ENCODE measurements at places on chromosomes 5 and 9. TPM values are rescaled to one million over a fixed set of nuclear protein-coding genes. Genes with fewer than 3 reads are reported as not detected.

CORO2A gene
- 24.3 TPM for total RNA-seq

SPINK6 gene
- not detected for total RNA-seq

DNA sequence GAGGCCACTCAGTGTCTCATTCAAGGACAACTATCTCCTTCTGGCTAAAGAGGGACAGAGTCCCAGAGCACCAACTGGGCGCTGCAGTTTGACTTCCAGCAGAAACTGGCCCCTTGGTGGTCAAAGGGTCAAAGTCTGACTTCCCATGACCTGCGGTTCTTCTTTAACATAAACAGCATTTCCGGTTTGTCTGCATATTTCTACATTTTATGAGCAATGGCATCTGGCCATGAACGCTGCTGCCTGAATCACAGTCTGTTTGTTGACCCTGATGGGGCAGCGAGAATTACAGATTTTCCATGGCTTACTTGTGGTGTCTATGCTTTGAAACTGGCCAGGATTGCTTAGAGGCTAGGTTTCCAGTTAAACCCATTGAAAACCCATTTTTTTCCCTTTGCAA lies 1.3 kb downstream of the TNFSF15 start:
- peak; percentile 45 for DNase-seq
- H3K4me3 ChIP-seq, result peak overlapping the region; percentile 42
- no peaks in the 10 kb centered on the region for H3K27me3 ChIP-seq
- peaks cover 51% of the 10 kb centered on the region for H3K4me1 ChIP-seq
- peak overlapping the region; percentile 6 for H3K27ac ChIP-seq

GRCh38 chr5:55993731-55994494 lies 850 bp downstream of the IL6ST start:
- no peak for DNase-seq
- peak overlapping the region; percentile 93 for H3K4me3 ChIP-seq
- H3K27ac ChIP-seq, result peak overlapping the region; percentile 95
- H3K36me3 ChIP-seq, result peaks cover 25% of the 10 kb centered on the region
- no peaks in the 10 kb centered on the region for H3K27me3 ChIP-seq

DNA sequence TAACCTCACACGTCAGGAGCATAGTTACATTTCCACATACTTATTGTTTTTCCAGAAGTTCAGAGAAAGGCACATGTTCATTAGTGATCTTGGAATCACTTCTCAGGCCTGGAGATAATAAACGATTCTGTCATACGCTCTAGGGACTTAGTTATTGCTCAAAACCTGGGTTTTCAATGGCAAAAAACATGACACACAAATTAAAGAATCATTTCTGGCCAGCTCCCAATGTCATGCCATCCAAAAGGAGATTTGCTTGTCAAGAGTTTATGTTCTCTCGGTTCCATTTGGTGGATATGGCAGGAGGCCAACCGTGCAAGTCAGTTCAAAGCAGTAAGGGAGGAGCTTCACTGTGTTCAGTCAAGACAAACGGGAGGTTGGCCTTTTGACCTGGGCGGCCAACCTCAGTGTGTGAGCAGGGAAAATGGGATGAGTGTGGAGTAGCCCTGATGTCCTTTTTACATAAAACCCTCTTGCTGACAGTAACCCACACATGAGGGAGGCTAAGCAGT lies 123.4 kb downstream of the NXNL2 start:
- H3K27ac ChIP-seq, result no peak overlapping the region
- H3K4me1 ChIP-seq, result no peaks in the 10 kb centered on the region
- H3K36me3 ChIP-seq, result no peaks in the 10 kb centered on the region
- peaks cover 14% of the 10 kb centered on the region for H3K27me3 ChIP-seq
- no peak for DNase-seq

DNA sequence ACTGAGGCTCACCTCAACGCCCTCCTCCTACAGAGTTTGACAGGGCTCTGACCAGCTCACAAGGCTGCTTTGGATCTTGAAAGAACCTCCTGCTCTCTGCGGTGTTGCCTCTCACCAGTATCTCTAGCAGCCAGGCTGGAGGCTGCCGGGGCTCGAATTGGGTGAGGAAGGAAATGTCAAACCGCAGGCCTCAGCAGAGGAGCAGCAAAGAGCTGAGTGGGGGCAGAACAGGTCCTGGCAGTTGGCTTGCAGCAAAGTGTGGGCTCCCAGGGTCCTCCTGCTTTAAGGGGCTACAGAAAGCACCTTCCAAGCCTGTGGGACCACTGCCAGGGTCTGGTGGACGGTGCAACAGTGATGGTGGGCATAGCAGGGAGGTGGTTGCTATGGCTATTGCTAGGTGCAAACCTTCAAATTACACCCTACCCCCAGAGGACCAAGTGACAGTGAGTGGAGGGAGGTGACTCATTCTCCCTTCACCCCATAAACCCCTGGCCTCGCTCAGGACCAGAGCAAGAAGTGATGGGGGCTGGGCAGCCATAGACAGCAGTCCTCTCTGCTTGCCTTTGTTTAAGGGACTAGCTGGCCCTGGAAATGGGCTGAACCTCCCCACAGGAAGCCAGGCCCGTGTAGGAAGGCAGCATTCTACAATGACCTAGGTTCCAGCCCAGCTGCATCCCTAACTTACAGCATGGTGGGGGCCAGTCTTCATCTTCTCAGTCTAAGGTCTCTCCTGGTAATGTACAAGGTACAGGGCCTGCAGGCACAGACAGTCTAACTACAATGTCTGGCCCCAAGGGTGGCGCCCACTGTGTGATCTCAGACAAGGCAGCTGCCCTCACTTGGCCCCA lies 18.7 kb downstream of the LCP2 start:
- no peak for DNase-seq
- no peaks in the 10 kb centered on the region for H3K4me1 ChIP-seq
- no peak overlapping the region for H3K27ac ChIP-seq
- no peaks in the 10 kb centered on the region for H3K36me3 ChIP-seq
- peaks cover 73% of the 10 kb centered on the region for H3K27me3 ChIP-seq

- peaks cover 78% of the 10 kb centered on the region for H3K36me3 ChIP-seq
- H3K4me3 ChIP-seq, result peak overlapping the region; percentile 7
- no peaks in the 10 kb centered on the region for H3K27me3 ChIP-seq
- H3K27ac ChIP-seq, result peak overlapping the region; percentile 91
- no peak for DNase-seq
These were observed 31.0 kb downstream of the PCDHGC5 start for GRCh38 chr5:141519605-141520565.

- H3K4me3 ChIP-seq, result no peak overlapping the region
- DNase-seq, result no peak
- no peaks in the 10 kb centered on the region for H3K4me1 ChIP-seq
- H3K27me3 ChIP-seq, result no peaks in the 10 kb centered on the region
- no peaks in the 10 kb centered on the region for H3K36me3 ChIP-seq
These were observed 267.0 kb upstream of the TYRP1 start for GRCh38 chr9:12425878-12426864.

- peaks cover 18% of the 10 kb centered on the region for H3K4me1 ChIP-seq
- H3K4me3 ChIP-seq, result no peak overlapping the region
- no peaks in the 10 kb centered on the region for H3K36me3 ChIP-seq
- DNase-seq, result no peak
- H3K27me3 ChIP-seq, result no peaks in the 10 kb centered on the region
These were observed 104.7 kb downstream of the ISL1 start for GRCh38 chr5:51487952-51488351.

- peak within 1 kb of the TSS; percentile 81 for H3K4me3 ChIP-seq
- H3K27ac ChIP-seq, result peak within 1 kb of the TSS; percentile 20
- peaks cover 47% of the 10 kb centered on the region for H3K4me1 ChIP-seq
- H3K36me3 ChIP-seq, result peaks cover 20% of the 10 kb centered on the region
These were observed at the start of gene ARHGEF39 for GRCh38 chr9:35664531-35665470. Gene ARHGEF39 (minus strand): TSS chr9:35665195. CDS start chr9:35665169, 26 bp downstream.

All from Calu3 (cell line).